ENCODE measurements at places on chromosomes 4 and X. TPM values are rescaled to one million over a fixed set of nuclear protein-coding genes. Genes with fewer than 3 reads are reported as not detected.

Gene YY2
- 0.42 TPM for total RNA-seq

Gene GAGE12J
- total RNA-seq = not detected

Gene PIM2
- 10.3 TPM for total RNA-seq

Gene CUL4B
- 35.3 TPM for total RNA-seq

Gene S100G
- not detected for total RNA-seq

Gene RPA4
- 0.23 TPM for total RNA-seq

Gene YTHDC1
- total RNA-seq = 70.5 TPM

Gene HTR2C
- not detected for total RNA-seq

Gene NPY1R
- 12.1 TPM for total RNA-seq

Gene GRK4
- total RNA-seq = 4.6 TPM

Gene GPR50
- total RNA-seq = 0.23 TPM

Gene NPY2R
- total RNA-seq = 0.46 TPM

Gene DIPK2B
- total RNA-seq = 8.6 TPM

Gene TGIF2LX
- total RNA-seq = not detected
